NCI-H748 treated with DMSO at 0.1 percent for 48 hours (cell line): ENCODE measurements at places on chromosomes 11 and 22.

DNA sequence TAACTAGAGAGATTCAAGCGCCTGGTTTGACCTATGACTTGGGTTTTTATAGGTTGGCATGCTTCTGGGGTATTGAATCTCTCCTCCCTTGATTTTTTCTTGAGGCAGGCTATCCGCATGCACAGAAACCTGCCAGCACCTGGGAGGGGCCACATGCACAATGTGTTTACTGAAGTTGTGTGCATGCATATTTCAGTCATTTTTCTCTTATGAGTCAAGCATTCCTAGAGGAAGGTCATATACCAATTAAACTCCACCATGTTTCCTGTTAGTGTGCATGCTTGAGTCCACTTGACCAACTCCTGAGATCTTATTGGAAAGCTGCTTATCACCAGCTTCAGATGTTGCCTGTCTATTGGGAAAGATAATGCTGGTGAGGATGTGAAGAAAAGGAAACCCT, 1718.4 kb downstream of the LRRC4C start:
- DNase-seq: no peak

DNA sequence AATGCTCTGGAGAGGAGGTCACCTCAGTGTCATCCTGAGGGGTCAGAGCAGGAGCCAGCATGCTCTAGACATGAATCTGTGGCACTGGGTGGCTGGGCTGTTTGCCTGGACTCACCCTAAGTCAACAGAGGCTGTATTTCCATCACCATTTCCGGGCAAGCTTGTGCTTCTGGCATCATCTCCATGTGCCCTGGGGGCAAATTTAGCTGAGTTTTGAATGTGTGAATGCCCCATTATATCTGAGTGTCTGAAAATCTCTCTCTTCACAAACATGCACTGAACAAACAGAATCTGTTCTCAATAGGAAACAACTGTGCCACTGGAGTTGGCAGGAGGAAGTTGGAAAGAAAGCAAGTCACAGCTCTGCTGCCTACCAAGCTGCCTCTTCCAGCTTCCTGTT, 356.2 kb downstream of the GRM5 start:
- no peak for DNase-seq

DNA sequence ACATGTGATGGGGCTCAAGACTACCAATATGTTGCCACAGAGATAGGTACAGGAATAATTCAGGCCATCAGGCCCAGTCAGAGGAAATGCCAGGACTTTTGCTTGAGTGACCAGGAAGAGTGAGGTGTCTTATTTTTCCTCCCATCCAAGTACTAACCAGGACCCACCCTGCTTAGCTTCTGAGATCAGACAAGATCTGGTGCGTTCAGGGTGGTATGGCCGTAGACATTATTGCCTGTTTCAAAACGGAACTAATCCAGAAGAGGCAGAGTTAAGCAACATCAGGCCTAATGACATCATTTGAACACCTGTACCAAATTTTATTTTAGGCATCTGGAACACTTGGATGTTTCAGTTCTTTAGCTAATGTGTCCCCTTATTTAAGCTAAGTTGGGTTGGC, 205.5 kb upstream of the POU2AF2 start:
- no peak for DNase-seq

DNA sequence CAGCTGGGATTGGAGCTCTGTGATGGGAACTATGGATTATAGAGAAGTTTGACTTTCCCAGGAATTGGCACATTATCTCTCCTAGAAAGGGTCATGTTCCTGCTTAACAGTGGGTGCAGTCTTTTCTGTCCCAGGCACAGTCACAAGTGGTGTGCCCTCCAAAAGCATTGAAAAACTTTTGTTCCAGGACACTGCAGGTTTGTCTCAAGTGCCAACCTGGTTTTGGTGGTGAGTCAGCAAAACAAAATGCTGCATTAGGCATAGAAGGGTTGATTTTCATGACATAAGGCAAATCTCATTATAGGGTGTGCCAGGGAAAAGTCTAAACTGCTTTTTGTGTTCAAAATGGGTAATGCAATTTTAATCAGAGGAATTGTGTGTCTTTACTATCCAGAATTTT, 4.9 kb downstream of the HTATIP2 start:
- DNase-seq: no peak

GRCh38 chr11:32379719-32380118, 55.6 kb downstream of the WT1 start:
- DNase-seq: no peak

GRCh38 chr11:77149716-77150392, 21.8 kb downstream of the MYO7A start:
- DNase-seq: no peak

DNA sequence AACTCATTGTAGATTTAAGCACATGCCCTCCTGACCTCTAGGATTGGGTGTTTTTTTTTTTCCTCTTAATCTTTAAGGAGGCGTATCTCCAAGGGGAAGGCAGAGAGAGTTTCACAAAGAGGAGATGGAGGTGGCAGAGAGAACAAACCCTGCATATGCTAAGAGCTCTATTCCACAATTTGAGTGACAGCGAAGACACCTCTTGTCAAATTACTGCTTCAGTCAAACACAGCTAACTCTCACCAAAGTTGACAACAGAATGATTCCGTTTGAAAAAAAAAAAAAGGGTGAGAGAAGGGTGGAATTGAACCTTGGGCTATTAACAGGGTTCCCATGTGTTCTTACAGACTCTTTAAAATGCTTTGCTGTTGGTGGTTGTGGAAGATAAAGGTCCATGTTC, 112.6 kb downstream of the NXPE2 start:
- DNase-seq: no peak

DNA sequence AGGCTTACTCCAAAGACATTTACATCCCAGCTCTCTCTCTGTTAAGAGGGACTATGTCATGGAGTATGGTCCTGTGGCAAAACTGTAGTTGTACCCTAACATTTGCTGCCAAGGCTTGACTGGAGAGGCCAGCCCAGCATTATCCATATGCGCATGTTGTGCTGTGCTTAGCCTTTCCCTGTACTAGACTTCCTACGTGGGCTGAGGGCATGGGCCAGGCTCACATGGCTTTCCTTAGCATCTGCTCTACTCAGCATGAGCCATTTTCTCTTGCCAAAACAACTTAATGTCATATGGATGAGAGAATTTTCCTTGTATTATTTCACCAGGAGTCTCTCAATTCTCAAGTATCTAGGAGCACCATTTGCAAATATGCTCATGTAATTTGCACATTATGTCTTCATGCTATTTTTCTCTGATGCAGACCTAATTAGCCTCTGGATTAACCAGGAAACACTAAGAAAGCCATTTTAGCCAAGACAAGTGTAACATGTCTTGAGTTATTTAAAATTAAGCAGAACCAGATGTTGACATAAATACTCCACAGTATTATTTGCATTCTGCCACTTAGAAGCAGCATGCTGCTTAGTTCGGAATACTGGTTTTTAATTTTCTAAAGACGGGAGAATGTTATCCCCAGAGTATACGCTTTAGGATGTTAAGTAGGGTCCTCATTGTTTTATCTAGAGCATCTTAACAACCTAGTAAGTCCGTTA, 71.7 kb upstream of the FAR1 start:
- no peak for DNase-seq

- no peak for DNase-seq
These were observed 2.1 kb upstream of the VPREB1 start for GRCh38 chr22:22242488-22242887.

GRCh38 chr11:115724666-115725065, 220.5 kb upstream of the CADM1 start:
- DNase-seq: no peak

DNA sequence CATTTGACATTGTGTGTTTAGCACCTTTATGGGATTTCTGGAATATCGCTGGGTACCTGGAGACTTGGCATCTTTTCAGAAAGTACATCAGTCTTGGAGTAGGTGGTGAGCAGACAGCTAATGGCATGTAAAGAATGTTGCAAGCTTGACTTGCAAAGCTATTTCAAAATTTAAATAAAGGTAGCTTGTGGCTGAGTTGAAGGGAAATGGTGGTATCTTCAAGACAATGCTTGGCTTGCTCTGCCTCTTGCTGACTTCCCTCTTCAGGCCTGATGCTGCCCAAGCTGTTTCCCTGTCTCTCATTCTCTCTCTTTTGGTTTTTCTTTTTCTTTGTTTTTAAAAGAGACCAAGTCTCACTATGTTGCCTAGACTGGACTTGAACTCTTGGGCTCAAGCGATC, 13.2 kb downstream of the ZNRF3 start:
- DNase-seq: no peak

DNA sequence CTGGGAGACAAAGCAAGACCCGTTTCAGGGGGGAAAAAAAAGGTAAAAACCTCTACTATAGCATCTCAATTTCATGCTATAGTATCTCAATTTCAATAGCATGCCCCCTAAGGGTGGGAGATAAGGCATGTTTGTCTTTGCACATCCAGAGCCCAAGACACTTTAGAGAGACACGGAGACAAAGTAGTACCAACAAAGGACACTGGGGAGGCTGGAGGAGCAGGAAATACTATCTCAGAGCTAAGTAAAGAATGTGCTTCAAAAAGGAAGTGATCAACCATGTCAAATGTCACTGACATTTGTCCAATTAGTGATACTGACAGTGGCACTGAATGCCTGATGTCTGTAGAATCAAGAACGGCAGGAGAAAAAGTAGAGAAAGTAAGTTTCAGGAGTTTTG, 68.6 kb downstream of the RRAS2 start:
- DNase-seq: no peak

GRCh38 chr11:77467993-77468392, 5.9 kb downstream of the PAK1 start:
- no peak for DNase-seq

- DNase-seq: no peak
These were observed 2.0 kb upstream of the CASTOR1 start for GRCh38 chr22:30291058-30291892.

DNA sequence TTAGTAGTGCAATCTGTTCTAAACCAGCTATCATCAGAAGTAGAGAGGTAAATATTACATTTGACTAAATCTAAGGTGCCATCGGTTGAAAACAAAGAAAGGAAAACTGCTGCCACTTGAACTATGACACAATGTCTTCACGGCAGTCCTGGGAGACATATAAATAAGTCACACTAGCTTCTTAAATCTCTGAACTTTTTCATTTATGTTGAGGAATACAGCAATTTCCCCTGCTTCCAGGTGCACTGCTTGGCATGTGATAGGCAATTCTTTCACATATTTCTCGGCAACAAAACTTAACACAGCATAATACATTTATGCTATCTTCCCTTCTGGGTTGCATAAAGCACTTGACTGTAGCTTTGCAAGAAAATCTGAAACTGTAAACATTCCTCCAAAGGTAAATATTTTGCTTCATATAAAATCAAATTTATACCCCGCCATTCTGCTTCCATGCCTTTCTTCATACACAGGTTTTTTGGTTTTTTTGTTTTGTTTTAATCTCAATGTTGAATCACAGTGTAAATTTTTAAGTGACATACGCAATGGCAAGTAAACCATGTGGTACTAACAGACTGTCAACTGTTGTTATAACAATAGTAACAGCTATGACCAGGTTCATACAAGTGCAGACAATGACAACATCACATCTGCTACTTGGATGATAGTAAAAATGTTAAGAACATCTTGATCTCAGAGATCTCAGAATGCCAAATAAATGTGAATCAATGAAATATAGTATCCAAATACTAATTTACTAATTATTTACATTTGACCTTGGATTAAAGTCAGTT, 18.2 kb downstream of the USP28 start:
- DNase-seq: no peak

DNA sequence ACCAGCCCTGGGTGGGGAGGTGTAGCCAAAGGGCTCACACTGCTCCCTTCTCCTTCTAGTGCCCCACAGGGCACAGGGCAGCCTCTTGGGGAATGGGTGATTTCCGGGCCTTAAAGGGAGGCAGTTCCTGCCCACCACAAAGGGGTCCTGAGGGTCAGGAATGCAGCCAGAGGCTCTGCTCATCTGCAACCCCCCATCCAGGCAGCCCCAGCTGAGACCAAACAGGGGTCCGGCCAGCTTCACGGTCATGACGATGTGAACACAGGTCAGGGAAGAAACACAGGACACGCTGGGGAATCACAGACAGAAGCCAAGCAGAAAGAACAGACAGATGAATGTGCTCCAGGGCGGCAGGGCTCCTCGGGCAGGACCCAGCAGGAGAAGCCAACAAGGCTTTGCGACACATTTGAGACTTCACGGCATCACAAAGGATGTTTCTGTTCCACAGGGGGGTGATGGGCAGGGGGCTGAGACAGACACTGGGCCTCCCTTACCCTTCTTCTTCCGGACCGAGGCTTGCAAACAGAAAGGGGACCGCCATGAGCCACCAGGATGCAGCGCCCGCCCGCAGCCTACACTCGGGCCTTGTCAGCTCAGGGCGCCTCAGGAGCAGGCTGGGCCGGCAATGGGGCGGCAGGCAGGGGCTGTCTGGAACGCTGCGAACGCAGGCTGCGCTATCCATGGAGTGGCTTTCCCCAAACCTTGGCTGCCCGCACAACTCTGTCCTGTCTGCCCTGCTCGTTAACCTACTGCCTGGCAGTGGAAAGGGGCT, 101.9 kb downstream of the CTTN start:
- no peak for DNase-seq

GRCh38 chr11:26276798-26277424, 55.0 kb upstream of the ANO3 start:
- peak; percentile 41 for DNase-seq

GRCh38 chr22:21981874-21982273, 713 bp downstream of the TOP3B start:
- no peak for DNase-seq

GRCh38 chr11:33594188-33594587, 106.4 kb downstream of the C11orf91 start:
- no peak for DNase-seq
